ENCODE measurements at places on chromosomes 11 and 22.

GRCh38 chr22:23404689-23405365, 175.3 kb downstream of the IGLL1 start:
- peak; percentile 55 for DNase-seq

GRCh38 chr11:16784097-16784496, 45.6 kb downstream of the C11orf58 start:
- no peak for DNase-seq

- DNase-seq: peak; percentile 71
Observed at GRCh38 chr11:8258784-8259183, 4.9 kb downstream of the LMO1 start.

DNA sequence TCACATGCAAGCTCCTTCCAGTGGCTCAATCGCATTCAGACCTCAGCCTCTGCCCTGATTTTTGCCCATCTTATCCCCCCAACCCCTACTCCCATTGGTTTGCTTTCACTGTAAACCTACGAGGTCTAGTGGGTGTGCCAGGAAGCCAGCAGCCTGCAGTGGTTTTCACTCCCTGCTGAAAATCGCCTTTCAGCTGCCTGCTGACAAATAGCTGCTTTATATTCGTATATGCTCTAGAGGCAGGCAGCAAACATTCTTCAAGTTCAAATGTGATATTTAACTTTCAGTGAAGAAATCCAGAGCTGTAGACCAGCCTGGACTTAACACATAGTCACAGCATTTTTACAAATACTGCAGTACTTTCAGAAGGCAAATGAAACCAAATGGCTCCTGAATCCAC, 92.8 kb upstream of the APOA1 start:
- DNase-seq: no peak

DNA sequence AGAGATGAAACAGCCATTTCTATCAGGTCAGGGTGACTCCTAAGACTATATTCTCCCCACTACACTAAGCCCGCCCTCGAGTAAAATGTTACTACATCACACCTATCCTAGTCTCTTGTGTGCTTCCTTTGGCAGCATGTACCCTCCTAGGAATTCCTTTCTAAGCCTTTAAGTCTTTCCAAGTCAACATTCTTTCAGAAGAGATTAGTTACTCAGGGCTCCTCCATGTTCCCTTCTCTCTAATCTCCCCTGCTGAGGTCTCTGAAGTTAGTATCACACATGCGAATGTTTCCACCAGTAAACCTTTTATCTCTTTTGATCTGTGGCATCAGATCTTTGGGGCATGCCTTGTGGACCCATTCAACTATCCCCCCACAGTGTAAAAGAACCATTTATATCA, 873.7 kb upstream of the FAT3 start:
- no peak for DNase-seq

DNA sequence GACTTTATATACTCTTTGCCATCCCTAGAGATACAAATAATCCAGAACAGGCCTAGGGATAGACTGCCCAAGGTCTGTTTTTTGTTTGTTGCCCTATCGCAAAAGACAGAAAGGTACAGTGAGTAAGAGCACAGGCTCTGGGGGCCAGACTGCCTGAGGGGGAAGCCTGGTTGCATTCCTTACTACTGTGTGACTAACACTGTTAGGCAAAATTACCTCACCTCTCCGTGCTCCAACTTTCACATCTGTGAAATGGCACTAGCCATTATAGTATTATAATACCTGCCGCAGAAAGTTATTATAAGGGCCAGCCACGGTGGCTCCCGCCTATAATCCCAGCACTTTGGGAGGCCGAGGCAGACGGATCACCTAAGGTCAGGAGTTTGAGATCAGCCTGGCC, 14.5 kb downstream of the SLC35F2 start:
- peak; percentile 17 for DNase-seq

GRCh38 chr11:45860348-45860747, 13.1 kb downstream of the CRY2 start:
- no peak for DNase-seq

DNA sequence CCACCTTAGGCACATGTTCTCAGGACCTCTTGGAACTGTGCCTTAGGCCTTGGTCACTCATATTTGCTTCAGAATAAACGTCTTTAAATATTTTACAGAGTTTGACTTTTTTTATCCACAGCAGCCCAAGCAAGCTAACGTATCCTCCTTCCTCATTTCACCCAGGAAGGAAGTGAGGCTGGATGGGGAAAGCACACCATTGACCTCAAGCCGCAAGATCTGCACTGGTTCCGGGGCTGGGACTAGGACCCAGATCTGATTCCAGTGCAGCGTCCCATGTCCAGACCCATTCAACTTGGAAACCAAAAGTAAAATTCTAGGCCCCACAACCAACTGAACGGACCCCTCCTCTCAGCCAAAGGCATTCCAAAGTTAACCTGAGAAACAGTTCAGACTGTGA, 2.4 kb upstream of the LGALS12 start:
- DNase-seq: no peak

GRCh38 chr11:106271086-106271485, 193.6 kb downstream of the AASDHPPT start:
- peak; percentile 2 for DNase-seq

DNA sequence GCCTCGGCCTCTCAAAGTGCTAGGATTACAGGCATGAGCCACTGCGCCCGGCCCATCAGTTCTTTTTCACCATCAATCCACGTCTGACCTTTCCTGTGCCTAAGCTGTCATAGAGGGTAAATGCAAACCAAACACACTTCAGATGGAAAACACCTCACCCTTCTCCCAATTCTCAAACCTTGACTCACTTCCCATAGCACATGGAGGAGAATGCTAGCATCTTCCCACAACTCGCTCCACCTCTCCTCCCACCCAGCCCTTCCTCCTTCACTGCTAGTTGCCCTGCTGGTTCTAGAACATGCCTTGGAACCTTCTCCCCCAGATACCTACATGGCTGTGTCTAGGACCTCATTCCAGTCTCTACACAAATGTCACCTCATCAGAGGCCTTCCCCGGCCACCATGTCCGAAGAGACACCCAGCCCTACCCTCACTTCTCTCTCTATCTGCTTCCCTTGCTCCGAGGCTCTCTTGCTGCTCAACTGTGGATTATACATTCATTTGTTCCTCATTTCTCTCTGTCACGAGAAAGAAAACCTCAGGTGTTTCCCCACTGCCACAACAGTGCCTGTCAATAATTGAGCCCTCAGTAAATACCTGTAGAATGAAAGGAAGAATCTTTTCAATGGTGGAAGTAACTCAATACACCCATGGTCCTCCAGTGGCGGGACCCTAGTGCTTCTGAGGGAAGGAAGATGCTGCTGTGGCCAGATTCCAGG, 21.3 kb upstream of the NCF4 start:
- no peak for DNase-seq

DNA sequence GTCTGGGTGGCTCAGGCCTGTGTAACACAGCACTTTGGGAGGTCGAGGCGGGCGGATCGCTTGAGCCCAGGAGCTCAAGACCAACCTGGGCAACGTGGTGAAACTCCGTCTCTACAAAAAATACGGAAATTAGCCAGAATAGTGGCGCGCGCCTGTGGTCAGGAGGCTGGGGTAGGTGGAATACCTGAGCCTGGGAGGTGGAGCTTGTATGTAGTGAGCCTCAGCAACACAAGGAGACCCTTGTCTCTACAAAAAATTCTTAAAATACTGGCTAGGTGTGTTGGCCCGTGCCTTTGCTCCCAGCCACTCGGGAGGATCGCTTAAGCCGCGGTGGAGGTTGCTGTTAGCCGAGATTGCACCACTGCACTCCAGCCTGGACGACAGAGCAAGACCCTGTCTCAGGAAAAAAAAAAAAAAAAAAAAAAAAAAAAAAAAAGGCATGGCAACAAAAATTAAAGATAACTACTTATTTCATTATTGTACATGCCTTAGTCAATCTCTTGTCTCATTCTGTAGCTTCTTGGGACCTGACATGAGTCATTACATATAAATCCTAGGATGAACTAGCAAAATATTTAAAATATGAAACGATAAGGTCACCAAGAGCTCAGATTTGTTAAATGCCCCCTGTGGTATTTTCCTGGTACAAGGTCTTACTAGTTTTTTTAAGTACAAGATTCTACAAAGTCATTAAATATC, 1.1 kb downstream of the TAF1D start:
- DNase-seq: peak; percentile 37

- DNase-seq: no peak
Observed at GRCh38 chr11:38952698-38953097, 2354.7 kb upstream of the RAG2 start.

DNA sequence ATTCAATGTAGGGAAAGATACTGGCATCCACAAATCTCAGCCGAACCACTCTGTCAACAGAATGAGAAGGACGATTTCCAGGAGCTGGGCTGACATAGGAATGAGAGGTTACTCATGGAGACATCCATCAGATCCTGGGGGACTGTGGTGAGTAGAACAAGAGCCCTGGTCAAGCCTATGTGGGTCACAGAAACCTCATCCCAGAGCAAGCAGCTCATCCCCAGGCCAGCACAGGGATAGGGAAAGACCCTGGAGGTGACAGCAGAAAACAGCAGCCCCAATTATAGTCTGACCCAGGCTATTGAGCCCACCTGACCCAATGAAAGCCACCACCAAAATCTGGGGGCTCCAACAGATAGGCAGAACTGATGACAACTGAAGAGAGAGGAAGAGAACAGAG, 128.0 kb upstream of the SERPIND1 start:
- DNase-seq: no peak

GRCh38 chr11:111378861-111379601, at the start of gene POU2AF1:
Gene POU2AF1 (minus strand): TSS chr11:111379275. CDS start chr11:111379177, 98 bp downstream.
- no peak for DNase-seq

DNA sequence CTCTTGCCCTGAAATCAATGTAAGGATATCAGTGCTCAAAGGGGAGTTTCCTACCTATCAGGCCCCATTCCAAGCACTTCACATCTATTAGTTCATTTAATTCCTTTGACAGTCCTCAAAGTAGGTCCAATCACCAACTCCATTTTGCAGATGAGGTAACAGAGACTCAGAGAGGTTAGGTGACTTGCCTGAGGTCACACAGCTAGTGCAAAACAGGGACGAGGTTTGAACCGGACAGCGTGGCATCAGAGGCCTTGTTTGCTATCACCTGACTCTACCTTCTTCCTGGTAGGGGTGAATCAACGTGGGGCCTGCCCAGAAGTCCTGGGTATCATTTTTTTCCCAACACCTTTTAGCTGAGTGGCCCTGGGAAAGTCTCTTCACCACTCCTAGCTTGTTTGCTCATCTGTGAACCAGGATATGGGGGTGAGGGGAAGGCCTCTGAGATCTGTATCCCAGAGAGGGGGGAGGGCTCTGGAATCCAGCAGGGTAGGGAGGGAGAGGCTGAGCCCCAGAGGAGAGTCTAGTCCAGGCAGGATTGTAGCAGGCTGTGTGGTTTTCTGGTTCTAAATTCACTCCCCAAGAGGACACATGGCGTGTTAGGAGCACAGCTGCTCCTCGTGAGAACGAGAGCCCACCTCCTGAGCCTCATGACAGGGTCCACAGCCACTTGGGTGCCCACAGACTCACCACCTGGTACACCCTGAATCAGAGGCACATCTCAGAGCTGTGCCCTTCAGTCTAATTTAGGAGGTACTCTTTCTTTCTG, 174.7 kb downstream of the MN1 start:
- DNase-seq: no peak

- DNase-seq: no peak
Observed at GRCh38 chr22:47776329-47776728, 1013.9 kb downstream of the TBC1D22A start.

- DNase-seq: peak; percentile 91
Observed at GRCh38 chr22:29030618-29031226, 30.9 kb downstream of the C22orf31 start.

- DNase-seq: no peak
Observed at GRCh38 chr22:23822101-23822671, 16.6 kb downstream of the DERL3 start.

DNA sequence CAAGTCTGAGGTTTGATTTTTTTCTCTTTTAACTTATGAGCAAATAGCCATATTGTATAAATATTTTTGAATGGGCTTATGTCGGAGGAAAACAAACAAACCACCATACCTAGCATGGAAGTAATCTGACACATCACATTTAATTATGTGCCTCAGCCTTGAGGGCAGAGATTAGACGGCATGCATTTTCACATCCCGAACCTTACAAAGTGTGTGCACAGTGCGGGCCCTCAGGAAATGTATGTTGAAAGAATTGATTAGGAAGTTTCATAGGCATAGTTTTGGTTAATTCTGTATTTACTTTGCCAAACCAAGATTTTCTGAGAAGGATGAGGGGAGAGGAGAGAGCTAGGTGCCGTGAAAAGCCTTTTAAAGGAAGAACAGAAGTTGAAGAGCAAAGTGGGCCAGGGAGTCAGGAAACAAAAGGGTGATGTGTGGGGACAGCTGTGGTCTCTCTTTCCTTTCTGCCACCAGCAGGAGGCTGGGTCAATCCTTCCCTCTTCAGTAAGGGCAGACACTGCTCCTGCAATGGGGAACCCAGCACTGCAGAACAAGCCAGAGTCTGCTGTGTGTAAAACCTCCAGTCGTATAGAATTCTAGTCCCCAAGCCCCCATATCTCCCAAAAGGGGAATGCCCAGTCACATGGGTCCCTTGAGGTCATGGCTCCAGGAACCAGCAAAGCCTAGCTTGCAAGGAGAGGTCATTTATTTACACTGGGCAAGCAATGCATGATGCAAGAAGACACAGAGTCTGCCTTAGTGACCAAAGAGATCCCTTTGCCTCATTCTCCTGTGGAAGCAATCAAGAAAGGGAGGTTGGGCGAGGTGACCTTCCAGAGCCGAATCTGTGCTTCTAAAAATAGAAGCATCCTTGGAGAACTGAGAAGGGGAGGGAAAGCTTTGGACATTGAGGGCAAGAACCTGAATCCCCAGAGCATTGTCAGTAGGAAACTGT, 71.1 kb upstream of the OLFML1 start:
- DNase-seq: no peak

- DNase-seq: peak; percentile 28
Observed at GRCh38 chr11:132158091-132158490, 787.7 kb downstream of the NTM start.

GRCh38 chr11:64357904-64358535, 942 bp upstream of the RPS6KA4 start:
- DNase-seq: peak; percentile 61

- no peak for DNase-seq
Observed at GRCh38 chr11:35211952-35212351, 73.0 kb downstream of the CD44 start.

DNA sequence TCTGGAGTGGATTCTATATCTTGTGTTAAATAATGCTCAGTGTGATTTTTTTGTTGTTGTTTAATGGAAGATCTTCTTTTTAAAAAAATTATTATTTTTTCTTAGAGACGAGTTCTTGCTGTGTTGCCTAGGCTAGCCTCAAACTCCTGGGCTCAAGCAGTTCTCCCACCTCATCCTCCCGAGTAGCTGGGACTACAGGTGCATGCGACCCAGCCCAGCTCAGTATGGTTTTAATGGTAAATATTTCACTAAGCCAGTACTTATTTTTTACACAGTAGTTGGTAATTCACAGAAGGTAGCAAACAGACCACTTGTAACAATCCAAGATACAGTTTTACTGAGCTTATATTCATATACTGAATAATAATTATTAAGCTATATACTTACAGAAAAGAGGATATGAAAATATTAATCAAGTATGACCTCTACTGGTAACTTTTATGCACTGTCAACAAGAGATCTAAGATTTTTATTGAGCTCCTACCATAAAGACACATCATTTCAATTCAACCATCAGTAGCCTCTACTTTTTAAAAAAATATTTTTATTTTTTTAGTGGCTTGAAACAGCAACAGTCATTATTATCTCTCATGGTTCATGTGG, 6.1 kb upstream of the CD59 start:
- DNase-seq: peak; percentile 31
